ENCODE measurements at places on chromosomes 5 and 9.

DNA sequence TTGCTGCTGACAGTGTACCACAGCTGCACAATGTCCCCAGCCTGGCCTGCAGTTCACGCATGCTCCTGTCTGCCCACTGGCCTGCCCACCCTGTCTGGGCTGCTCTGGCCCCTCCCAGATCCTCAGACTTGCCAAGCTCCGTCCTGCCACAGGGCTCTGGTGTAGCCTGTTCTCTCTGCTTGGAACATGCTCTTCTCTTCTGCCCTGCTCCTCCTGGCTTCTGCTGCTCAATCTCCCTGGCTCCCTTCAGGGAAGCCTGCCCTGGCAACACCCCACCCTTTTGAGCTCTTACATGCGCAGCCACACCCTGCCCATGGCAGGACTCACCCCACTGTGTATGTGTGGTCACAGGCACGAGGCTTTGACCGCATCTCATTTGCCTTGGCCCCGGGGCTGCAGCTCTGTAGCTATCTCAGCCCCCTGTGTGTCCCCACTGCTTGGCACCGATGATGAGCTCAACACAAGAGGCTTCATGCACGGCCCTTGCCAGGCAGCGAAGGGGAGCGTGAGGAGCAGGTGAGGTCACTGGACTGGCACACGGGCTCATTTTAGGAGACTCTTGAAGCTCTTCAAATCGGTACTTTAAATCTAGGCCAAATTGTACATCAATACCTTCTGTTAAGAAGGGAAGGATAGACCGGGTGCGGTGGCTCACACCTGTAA, 20.4 kb upstream of the BRD3 start:
- DNase-seq = no peak

DNA sequence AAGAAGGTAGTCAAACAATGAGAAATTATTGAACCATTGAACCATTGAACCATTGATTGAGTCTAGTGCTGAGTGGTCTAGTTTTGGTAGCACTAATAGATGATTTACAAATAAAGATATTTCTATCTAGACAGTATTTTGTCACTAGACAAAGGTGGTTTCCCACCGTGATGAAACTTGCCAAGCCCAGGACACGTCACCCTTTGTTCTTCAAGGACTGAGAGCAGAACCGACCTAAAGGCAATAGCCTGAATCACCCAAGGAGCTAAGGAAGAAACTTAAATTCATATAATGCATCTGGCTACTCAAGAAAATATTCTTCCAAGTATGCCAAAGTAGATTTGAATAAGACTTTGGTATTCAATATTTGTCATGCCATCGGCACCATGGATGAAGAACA, 103.3 kb downstream of the ESM1 start:
- no peak for DNase-seq

DNA sequence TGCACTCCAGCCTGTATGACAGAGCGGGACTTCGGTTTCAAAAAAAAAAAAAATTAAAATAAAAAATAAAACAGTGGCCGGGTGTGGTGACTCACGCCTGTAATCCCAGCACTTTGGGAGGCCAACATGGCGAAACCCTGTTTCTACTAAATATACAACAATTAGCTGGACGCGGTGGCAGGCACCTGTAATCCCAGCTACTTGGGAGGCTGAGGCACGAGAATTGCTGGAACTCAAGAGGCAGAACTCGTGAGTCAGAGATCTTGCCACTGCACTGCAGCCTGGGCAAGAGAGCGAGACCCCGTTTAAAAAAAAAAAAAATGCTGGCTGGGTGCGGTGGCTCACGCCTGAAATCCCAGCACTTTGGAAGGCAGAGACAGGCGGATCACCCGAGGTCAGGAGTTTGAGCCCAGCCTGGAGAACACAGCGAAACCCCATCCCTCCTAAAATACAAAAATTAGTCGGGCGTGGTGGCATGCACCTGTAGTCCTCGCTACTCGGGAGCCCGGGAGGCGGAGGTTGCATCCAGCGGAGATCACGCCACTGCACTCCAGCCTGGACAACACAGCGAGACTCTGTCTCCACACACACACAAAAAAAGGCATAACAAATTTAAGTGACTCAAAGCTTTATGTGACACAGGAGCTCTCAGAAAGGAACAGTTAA, 1.5 kb upstream of the NPM1 start:
- no peak for DNase-seq

GRCh38 chr5:146047396-146047795, 58.0 kb downstream of the PLAC8L1 start:
- no peak for DNase-seq

DNA sequence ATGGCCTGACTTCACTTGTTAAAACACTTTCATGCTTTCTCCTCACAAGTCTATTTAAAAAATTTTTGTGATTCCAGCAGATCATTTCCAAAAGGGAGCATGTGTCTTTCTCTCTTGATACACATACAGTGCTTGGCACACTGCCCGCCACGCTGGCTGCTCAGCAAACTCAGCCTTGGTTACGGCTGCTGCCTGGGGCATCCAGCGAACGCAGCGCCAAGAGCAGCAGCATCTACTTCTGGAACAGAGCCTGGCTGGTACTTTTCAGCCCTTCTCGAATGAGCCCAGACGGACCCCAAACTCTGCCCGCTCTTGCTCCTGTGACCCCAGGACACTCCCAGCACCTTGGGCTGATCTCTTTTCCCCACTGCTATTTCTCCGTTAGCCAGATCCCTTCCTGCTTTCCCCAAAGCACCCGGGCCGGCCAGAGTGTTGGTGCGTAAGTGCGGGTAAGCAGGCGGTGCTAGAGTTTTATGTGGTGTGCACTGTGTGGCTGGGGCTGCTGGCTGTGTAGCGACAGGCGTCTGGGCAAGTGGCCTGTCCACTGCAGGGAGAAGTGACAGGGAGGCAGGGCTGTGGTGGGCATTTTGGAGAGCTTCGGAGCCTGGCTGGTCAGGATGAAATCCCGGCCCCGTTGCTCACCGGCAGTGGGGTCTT, 73.2 kb downstream of the SH3PXD2B start:
- peak; percentile 25 for DNase-seq

GRCh38 chr5:68749631-68750030, 344.2 kb upstream of the SLC30A5 start:
- no peak for DNase-seq

- no peak for DNase-seq
These were observed 5.2 kb downstream of the DMXL1 start for GRCh38 chr5:119076080-119076479.

- DNase-seq = no peak
These were observed at the start of gene BTNL8 for GRCh38 chr5:180898621-180899246. Gene BTNL8 (plus strand): TSS chr5:180899159. CDS start chr5:180899311, 152 bp downstream.

GRCh38 chr9:2781336-2781735, 62.6 kb downstream of the PUM3 start:
- no peak for DNase-seq
